Activated T-cell treated with anti-CD3 and anti-CD28 coated beads, Interleukin-2, amount 50 U/mL, for 4 hours (primary cell): ENCODE measurements at places on chromosomes 3 and 15.

DNA sequence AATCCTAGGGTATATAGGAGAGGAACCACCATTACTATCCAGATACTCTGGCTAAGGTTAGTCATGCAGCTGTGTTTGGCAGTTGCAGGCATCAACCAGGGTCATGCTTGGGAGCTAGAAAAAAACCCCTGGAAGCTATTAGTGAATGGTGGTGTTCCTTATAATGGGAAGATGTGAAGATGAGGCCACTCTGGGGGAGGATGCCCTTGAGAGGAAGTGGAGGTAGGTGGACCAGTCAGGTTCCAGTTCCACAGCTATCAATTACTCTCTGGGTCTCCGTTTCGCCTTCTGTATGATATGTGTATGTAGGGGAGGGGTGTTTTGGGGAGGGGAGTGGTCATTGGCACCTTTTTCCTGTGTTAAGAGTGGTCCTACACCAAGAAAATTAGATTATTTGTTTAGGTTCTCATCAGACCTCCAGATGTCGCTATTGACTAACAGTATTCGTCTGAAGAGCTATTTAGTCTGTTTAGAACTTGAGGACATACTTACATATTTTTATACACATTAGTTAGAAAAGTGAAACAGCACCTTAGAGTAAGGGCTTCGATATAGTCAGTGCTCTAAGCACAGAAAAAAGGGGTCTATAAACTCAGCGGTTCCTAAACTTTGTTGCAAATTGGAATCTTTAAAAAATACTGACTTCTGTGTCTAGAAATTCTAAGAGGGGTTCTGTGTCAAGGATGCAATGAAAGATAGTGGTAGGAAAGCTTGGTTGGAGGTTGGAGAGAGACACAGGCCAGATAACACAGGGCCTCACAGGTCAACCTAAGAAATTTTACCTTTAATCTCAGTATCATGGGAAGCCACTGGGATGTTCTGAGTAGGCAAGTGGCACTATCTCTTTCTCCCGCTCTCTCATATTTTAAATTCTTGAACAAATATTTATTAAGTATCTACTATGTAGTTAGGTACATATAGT is 9.1 kb upstream of the HPS3 start:
- DNase-seq, result no peak

DNA sequence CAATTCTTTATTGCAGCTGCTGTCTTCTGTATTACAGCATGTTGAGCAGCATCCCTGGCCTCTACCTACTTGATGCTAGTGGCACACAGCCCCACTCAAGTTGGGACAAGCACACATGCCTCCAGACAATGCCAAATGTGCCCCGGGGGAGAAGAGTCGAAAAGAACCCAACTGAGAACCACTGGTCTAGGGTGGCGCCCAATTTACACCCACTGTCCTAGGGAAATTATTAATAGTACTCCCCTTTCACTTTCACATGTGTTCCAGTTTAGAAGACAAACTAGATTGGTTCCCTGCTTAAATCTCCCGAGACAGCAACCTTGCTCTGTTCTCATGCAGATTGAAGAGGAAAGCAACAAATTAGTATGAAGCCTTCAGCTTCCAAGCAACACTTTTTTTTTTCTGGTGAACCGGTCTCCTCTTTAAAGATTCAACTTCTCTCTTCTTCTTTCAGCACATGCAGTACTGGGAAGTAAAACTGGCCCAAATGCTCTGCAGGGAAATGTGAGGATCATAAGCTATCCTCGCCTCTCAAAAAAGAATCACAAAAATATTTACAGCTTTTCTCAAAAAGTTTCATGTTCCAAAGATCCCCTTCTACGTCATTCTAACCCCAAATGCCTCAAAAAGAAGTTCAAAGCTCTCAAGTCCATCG is 823.9 kb upstream of the CFAP20DC start:
- no peak for DNase-seq

DNA sequence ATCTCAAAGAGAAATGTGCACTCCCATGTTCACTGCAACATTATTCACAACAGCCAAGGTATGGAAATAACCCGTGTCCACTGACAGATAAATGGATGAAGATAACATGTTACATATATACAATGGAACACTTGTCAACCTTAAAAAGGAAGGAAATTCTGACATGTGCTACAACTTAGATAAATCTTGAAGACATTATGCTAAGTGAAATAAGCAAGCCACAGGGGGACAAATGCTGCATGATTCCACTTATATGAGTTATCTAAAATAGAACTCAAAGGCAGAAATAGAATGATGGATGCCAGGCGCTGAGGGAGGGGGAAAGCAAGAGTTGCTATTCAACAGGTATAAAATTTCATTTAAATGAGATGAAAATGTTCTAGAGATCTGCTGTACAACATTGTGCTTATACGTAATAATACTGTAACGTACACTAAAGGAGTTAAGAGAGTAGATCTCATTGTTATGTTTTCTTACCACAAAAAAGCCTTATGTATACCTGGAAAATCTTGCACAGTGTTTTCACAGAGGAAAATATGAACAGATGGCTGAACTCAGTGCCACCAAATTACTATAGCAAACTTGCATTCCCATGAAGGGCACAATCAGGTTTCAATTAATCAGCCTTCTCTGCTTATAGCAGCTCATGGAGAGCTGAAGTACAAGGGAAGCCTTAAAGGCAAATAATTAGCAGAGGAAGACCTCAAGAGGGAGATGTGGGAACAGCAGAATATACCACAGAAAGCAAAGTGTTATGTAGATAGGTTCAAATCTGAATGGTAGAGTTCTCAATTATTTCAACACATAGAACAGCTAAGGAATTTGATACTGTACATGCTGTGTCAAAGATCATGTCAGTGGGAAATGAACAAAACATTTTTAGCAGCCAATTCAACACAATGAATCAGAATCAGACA is 8.1 kb upstream of the VPS39 start:
- no peak for DNase-seq

GRCh38 chr3:154872074-154872473 is 208.0 kb upstream of the MME start:
- DNase-seq, result no peak

- no peak for DNase-seq
Observed at GRCh38 chr3:174857301-174857700, 1.8 kb upstream of the NAALADL2 start.

GRCh38 chr3:104598848-104599511 is 767.7 kb upstream of the ALCAM start:
- DNase-seq, result no peak

DNA sequence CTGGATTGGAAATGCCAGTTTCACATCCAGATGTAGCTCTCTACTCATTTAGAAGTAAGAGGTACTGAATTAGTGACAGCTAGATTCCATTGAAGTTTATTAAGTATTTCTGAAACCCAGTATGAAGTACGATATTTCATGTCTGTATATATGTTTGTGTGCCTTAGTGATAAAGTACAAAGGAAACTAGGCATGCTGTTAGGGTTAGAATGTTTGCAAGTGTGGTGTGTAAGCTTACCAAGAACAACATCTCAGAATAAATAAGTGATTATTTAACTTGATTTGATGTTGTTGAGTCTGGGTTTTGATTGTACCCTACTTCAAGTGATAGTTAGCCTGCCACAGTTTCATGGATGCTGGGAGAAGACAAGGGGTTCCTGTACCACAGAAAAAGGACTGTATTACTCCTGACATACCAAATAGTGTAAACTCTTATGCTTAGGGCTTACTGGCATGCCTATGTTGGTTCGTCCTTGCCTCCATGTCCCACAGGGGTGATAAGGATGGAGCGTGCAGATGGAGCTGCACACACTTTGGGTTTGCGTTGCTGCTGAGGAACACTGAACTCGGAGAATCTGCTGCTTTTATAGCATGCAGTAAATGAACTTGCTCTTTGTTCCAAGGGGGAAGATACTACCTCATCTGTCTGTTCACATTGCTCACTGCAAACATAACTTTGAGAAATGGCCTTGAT is 43.6 kb downstream of the FNDC3B start:
- DNase-seq, result no peak

DNA sequence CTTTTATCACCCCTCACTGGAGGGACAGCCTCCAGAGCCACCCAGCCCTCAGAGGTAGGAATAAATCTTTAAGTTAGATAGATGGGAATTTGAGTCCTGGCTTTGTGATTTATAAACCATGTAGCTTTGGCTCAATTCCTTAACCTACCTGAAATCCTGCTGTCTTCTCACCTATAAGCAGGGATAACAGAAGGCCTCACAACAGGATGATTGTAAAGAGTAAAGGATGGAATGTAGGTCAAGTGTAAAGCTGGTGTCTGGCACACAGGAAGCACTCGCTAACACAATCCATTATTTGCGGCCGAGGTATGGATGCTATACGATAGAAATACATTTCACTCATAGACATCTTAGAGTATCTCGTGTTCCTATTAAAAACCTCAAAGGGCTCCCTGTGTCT is 162.9 kb upstream of the LRTM1 start:
- no peak for DNase-seq

GRCh38 chr3:184526088-184526433 is 35.5 kb upstream of the EPHB3 start:
- DNase-seq, result no peak
